NK-92 treated with Interleukin-12 subunit alpha and Interleukin-12 subunit beta, amount 100 ng/mL, for 24 hours (cell line): ENCODE measurements at places on chromosomes 6 and 20.

- no peak for DNase-seq
These were observed 184.3 kb downstream of the TFAP2A start for GRCh38 chr6:10230531-10230930.

DNA sequence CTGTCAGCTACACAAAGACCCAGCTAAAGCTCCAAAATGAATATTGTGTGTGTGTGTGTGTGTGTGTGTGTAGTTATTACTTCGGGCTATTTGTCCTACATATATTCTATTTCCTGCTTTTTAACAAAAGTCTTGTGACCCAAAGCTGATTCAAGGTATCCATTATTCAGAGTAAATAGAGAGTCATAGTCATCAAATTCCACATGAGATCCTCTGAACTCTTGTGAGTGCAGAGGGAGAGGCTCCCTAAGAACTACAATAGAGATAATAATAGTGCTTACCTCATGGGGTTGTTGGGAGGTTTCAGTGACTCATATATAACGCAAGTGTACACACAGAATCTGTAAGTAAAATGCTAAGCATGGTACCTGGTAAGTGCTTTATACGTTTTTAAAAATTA lies 95.6 kb upstream of the SHLD1 start:
- DNase-seq: no peak

DNA sequence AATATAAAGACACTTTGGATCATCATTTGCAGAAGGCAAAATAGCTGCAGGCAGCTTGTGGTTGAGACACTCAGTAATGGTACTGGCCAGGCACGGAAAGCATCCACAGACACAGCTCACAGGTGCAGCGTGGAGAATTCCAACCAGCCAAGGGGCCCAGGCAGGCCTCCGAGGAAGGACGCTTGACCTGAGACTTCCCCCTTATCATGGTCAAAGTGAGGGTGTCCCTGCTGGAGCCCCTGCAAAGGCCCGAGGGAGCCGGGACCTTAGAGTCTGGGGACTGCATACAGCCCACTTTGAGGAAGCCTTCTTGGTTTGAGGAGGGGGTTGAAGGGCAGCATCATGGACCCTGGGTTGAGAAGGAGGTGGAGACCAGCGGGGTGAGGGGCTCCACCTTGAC lies 15.1 kb upstream of the MYT1 start:
- DNase-seq: no peak

DNA sequence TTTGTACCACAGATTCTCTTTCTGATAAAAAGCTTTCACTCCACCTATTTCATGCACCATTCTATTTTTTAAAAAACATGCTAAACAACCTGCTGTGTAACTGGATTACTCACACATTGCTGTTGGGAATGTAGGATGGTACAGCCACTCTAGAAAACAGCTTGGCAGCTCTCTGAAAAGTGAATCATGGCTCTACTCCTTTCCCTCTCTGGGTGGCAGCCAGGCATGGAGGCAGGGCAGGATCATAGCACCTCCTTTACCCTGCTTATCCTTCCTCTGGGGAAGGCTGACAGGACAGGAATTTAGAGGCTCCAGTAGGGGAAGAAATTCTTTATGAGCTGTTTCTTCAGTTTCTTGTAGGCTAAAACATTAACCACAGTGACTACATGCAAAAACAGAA lies 6.7 kb upstream of the VNN2 start:
- no peak for DNase-seq

- no peak for DNase-seq
These were observed 26.0 kb downstream of the CD164 start for GRCh38 chr6:109356237-109356636.
